Non-pigmented ciliary epithelial cell (primary cell): ENCODE measurements at places on chromosomes 12 and 14.

DNA sequence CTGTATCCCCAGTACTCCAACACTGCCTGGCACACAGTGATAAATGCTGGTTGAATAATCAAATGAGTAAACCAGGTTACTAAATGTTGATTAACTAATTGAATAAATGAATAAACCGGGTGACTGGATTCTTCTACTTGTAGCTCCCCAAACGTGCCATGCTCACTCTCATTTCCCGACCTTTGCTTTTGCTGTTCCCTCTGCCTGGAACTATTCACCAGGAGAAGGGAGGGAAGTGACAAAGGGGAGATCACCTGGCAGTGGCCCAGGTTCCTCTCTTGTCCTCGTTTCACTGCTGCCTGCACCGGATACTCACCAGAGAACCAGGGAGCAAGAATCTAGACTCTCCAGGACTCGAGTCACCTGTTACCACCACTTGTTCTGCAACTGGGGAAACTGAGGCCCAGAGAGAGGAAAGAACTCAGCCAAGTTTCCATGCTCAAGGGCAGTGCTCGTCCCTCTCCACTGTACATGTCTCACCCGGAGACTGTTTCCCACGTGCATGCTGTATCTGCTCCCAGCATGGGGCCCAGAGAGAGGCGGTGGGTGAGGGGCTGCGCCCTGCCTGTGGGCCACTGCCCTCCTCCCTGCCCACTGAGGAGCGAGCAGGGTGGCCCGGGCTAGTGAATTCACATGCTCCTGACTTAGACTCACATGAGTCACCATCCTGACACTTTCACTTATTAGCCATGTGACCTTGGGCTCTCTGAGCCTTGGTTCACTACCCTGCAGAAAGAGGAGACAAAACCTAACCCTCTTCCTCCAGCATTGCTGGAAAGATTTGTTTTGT lies 17.7 kb upstream of the POP5 start:
- DNase-seq = no peak

DNA sequence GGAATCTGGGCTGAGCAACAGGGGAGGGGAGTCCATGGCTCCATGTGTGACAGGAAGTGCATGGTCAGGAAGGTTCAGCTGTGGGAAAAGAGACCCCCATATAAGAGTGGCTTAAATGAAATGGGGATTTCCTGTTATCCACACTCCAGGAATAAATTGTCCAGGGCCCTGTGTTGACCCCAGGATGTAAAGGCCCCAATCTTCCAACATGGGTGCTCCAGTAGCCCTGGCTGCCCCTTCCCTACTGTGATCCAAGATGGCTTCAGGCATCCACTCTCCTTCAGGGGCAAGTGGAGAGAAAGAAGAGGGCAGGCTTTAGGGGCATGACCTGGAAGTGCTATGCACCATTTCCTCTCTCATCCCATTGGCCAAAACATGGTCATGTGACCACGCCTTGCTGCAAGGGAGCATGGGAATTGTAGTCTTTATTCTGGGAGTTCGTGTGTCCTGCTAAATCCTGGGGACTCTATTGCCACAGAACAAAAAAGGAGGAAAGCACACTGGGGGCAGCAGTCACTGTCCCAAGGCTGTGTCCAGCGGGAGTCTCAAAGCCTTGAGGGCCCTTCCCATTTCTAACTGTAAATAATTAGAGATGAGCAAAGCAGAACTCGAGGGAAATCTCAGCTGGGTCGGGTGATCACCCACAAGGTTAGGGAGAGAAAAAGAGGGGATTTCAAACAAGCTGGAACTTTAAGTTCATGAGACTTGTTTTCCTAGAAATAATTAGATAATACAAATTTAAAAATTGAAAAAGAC lies 289.2 kb downstream of the ADGRD1 start:
- no peak for DNase-seq

DNA sequence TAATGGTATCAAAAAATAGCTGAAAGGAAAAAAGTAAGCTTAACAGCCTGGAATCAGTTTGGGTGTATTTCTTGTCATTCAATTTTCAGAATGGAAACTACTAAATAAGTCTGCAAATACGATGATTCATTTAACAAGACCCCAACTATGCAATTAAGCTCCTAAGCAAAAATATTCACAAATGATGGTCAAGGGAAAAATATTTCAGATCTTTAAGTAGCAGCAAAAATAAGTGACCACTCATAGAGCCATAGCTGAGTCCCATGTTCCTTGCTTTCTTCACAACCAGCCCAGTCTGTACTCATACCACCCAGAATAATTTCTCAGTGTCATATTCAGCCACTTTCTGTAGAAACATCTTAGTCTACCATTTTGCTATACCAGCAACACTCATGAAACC lies 185.4 kb downstream of the PPM1H start:
- DNase-seq = no peak

- no peak for DNase-seq
These were observed 769.4 kb downstream of the MED13L start for GRCh38 chr12:115507951-115508722.

GRCh38 chr12:17326649-17327048 lies 720.7 kb upstream of the LMO3 start:
- DNase-seq = no peak
